RKO (cell line): ENCODE measurements at places on chromosomes 4 and X.
A peak's percentile ranks its signal among the peaks of the same experiment; 100 is the strongest.

DNA sequence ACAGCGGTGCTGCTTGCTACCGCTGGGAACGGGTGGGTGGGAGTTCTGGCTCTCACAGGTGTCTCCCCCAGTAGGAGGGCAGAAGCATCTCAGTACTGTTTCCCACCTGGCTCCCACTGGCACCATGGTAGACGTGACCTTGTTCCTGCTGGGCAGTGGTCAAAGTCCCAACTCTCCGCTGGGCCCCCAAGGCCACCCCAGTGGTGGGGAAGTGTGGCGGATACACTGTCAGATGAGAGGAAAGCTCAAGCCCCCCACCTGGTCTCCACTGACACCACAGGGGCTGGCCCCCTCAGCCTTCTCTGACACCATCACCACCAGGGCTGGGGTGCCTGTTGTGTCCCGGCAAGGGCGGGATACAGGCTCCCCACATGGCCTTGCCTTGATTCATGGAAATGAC is 24.6 kb downstream of the LETM1 start:
- DNase-seq, result no peak

GRCh38 chrX:128106630-128107029 is 54.4 kb upstream of the ACTRT1 start:
- peak; percentile 43 for DNase-seq

DNA sequence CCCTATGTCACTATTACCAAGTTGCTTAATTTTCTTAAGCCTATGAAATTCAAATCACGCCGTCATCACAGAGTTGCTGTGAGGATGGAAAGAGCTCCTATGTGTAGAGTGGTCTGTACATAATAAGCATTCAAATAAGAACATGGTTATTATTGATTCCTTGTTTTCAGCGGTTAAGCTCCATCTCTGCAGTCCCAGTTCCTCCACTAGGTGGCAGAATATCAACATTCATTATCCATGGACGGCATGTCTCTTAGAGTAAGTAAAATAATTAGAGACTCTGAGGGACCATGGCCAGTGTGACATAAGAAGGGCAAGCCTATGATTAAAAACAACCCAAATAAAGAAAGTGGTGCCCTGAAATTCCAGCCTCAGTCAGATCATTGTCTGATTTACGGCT is 132.5 kb upstream of the NHS start:
- DNase-seq, result peak; percentile 49

DNA sequence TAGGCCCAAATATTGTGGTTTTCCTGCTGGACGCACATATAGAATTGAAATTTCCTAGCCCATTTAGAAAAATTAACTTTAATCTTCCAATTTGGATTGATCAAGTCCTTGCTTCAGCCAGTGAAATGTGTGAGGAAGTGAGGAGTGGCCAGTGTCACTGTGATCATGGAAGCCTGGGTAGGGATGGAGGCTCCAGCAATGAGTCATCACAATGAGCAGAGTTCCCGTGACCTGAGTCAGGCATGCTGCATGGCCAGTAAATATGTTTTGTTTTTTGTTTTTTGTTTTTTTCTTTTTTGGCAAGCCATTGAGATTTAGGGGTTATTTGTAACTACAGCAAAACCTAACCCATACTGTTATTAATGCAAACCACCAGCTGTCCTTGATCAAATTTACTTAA is 52.1 kb downstream of the IDS start:
- DNase-seq, result peak; percentile 54

GRCh38 chrX:112048707-112049106 is 33.9 kb downstream of the TRPC5 start:
- DNase-seq, result no peak

DNA sequence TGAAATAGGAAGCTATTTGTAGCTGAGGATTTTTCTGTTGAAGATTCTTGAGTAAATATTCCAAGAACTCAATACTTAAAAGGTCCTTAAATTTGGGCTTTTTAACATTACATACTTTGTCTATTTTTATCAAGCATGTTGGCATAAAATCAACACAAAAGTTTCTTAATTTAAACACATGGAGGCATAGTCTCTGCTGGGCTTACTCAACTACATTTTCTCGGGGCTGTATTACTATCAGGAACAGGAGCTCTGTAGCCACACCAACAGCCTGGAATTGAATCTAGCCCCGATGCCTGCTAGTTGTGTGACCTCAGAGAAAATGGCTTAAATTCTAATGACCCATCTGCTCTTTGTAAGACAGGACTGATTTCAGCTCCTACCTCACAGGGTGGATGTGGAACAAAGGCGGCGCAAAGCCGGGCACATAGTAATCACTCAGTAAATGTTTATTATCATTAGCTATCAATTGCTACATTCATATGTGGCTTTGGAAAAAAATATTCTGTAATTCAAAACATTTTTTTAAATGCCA is 207.0 kb downstream of the NSUN7 start:
- DNase-seq, result no peak

DNA sequence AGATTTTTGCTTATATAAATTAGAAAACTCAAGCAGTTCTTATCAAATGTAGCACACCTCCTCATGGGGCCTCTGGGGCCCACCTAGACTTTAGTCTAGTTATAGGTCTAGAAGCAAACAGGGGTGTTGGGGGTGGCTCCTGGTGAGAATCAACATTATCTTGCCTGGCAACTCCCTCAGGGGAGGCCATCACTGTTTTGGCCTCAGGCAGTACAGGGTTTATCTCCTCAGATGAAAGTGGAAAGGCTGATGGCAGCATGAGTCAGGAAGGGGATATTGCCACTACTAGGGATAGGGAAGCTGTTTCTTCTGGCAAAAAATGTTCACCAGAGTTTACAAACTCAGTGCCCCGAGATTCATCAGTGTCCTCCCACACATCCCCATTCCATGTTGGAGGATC is 232.4 kb upstream of the BMP3 start:
- no peak for DNase-seq

DNA sequence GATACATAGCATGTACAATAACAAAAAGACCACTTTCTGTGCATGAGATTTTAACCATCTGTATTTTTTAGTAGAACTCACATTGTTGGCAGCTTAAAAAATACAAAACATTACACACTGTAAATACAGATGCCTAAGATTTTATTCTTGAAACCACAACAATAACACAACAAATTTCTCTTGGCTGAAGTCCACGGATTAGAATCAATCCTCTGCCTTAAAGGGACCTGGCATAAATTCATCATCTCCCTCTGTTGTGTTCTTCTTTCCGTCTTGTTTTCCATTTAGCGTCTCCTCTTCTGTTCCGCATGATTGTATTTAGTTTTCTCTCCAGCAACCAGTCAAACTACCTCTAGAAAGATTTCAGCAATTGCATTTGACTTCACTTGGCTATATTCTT is 231.0 kb downstream of the SPOCK3 start:
- DNase-seq, result no peak

- DNase-seq, result no peak
Observed at GRCh38 chrX:148134578-148134977, 153.4 kb downstream of the FMR1NB start.

DNA sequence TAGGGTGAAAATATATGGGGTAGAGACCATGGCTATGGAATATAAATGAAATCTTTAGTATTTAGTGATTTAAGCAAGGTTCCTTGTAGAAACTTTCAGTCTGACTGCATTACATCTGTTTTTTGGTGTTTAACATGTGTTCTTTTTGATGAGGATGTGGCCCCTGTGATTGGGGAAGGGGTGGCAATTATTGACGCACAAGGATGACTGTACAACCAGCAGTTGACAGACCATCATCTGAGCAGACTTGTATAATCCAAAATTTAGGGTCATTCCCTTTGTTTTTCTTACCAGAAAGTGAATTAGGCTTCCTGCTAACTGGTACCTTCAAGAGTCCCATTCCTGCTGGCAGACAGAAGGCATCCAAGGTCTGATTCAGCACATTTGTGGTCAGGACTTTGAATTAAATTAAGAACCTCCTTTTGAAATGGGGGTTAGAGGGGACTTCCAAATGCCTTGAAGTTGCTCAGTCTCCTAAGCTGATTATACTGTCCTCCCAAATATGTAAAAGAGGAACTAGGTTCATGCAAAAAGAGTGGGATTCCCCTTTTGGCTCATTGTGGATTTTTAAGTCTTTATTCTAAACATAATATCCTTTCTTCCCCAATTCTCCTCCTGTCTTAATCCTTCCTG is 112.4 kb upstream of the CXCL13 start:
- DNase-seq, result no peak

DNA sequence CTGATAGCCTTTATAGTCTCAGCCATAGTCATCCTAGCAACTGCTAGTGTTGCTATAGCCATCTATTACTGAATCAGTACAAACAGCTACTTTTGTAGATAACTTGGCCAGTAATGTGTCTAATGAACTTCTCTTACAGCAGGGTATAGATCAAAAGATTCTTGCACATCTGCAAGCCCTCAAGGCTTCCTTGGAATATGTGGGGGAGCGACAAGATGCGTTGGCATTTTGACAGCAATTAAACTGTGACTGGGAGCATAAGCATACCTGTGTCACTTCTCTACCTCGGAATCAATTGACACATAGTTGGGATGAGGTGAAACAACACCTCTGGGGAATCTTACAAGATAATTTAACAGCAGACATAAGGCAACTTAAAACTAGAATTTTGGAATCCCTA is 87.6 kb downstream of the TMEM144 start:
- no peak for DNase-seq

GRCh38 chr4:124329134-124329533 is 383.4 kb downstream of the ANKRD50 start:
- DNase-seq, result no peak

- DNase-seq, result no peak
Observed at GRCh38 chrX:40895246-40895645, 159.9 kb upstream of the MED14 start.

DNA sequence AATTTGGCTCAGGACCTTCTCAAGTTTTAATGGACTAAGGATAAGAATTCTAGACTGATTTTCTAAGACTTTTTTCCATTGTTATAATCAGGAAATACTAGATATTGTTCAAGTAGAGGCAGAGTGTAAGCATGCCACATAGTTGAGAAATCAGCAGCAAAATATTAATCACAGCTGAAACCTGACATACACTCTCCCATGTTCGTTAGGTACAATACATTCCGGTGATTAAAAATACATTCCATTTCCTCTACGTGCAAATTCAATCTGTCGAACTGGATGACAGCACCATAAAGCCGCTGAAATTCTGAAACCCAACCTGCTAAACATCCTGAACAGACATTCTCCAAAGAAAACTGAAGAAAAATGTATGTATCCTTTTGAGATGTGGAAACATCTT is 587.6 kb upstream of the DIPK2B start:
- DNase-seq, result no peak

DNA sequence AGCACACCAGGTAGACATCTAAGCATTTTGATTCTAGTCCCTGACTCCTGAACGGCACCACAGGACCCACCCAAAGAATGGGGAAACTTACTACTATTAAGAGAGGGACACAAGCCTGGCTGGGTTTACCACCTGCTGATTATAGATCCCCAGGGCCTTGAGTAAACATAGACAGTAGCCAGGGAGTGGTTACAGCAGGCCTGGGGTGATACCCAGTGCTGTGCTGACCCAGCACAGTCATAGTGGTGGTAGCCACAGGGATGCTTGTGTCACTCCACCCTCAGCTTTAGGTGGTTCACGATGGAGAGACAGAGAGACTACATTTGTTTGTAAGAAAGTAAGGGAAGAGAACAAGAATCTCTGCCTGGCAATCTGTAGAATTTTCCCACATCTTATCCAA is 11.7 kb downstream of the CYSLTR1 start:
- DNase-seq, result no peak

DNA sequence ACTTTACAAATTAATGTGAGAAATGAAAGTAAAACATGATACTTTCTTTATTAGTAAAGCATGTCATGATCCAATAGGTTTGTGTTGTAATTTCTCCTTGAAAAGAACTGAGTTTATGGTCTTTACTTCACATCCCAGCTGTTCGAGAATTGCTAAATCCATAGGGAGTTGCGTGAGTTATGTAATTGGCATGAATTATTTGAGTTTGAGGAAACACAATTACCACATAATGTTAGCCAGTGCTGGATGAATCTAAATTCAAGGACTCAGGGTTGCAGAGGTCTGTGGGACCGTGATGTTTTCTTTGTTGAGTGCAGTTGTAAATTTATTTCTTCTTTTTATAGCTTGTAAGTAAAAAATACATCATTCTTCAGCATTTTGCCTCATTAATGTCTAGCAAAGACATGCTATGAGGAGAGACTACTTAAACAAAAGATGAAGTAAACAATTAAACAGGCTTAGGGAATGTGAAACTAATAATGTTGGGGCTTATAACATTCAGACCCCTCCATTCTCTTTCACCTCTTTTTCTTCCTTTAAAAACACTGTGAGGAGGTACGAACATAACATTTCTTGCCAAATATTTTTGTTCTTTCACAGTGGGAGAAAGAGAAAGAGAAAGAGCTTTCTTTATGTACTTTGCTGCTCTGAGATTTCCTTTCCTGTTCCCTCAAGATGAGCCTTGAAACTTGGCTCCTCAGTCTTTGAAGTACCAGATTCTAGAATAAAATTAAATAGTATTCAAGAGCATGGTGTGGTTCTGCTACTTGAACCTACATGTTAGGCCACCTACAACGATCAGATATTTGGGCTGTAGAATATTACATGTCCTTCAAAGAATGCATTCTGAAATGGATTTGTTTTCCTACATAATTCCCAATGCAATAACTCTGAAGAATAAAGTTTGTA is 159.6 kb upstream of the ANK2 start:
- DNase-seq, result no peak

DNA sequence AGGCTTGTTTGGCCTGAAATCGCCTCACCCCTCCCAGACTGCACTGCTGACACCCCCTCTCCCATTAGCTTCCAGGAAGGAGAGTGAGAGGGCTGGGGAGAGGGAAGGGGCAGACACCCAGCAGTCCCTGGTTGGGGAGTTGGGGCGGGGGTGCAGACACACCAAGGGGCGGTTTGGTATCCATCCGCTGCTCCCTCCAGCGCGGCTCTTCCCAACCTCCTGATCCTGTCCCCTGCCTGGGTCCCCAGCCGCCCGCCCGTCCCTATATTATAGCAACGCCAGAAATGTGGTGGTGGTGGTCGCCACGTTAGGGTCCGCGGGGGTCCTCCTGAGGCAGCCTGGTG is 24.9 kb downstream of the GPRASP3 start:
- DNase-seq, result no peak

- DNase-seq, result no peak
Observed at GRCh38 chrX:73766431-73766795, 203.4 kb downstream of the CHIC1 start.

GRCh38 chr4:82710197-82710929 is 88.2 kb downstream of the SCD5 start:
- DNase-seq, result no peak

GRCh38 chr4:41060352-41061334 is 153.7 kb downstream of the APBB2 start:
- no peak for DNase-seq

- no peak for DNase-seq
Observed at GRCh38 chrX:21412883-21413282, 38.7 kb downstream of the CNKSR2 start.

GRCh38 chrX:47283015-47283771 is 50.4 kb downstream of the USP11 start:
- DNase-seq, result peak; percentile 38

GRCh38 chrX:108699368-108699767 is 37.0 kb downstream of the IRS4 start:
- peak; percentile 60 for DNase-seq
